ENCODE measurements at places on chromosomes 5 and 9.

- no peak for DNase-seq
These were observed 51.1 kb upstream of the MIER3 start for GRCh38 chr5:57002959-57003485.

GRCh38 chr5:386432-387341 lies 56.3 kb upstream of the EXOC3 start:
- DNase-seq: no peak

DNA sequence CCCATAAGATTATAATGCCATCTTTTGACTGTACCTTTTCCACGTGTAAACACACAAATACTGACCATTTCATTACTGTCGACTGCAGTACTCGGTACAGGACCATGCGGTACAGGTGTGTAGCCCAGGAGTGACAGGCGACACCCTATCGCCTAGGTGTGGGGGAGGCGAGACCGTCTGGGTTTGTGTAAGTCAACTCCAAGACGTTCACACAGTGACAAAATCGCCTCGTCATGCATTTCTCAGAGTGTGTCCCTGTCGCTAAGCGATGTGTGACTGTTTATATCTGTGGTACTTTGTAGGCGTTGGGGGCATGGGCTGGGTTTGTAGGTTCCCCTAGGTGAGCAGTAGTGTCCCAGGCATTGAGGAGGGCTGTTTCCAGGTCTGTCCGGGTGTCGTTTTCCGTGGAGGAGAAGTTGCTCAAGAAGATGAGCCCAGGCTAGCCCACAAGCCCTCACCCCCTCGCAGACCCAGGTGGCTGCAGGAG lies 20.3 kb downstream of the NEK6 start:
- DNase-seq: no peak

DNA sequence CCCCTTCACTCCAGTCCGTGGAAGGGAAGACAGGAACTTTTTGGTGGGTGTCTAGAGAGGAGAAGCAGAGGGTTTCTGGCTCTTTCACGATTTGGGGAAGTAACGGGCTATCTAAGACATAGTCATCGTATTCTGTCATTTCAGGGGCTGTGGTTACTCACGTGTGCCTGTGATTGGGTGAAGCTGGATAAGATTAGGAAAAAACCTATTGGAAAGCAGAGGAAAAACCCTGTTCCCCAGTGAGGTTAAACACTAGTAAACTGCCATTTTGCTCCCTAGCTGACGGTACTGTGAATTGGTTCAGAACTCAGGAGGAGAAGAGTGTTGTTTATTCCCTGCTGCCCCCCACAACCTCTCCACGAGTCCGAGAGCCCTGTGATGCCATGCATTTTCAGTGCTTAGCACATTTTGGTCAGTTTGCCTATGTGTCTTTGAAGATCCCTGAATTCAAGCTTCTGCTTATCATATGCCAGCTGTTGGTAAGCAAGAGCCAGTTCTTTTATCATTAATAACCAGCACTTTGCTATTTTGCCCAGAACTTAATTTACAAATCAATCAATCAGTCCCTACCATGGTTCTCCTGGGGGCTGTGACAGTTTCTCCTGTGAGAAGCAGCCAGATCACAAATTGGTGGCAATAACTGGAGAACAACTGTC lies 45.1 kb upstream of the ROR2 start:
- DNase-seq: no peak

DNA sequence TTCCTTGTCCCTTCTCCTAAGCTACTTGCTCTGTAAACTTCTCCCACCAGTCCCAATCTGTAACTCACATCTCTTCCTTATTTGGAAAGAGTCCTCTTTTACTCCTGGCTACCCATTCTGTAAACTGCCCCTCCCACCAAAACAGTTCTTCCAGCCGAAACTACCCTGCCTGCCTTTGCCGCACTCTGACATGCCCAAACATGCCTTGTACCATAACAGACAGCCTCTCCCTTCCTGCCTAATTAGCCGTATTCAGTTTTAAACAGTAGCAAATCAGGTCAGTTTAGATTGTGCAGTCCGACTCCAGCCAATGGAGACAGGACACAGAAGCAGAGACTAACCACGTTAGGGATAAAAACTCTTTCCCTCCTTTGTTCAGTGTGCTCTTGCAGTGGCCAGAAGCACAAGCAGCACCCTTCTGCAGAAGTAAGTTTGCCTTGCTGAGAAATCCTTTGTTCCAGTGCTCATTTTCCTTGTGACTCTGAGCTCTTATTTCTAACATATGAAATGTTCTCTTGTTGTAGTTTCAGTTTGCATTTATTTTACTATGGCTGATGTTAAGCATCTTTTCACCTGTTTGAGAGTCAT lies 5.4 kb upstream of the GLT6D1 start:
- DNase-seq: no peak

- no peak for DNase-seq
These were observed 49.0 kb downstream of the FAM78A start for GRCh38 chr9:131227112-131227958.
